HCT116 (cell line): ENCODE measurements at places on chromosomes 1 and 21.

- DNase-seq: no peak
Observed at GRCh38 chr21:45524756-45525152, 17.5 kb downstream of the SLC19A1 start.

- no peak for DNase-seq
Observed at GRCh38 chr21:25362375-25363267, 244.7 kb downstream of the MRPL39 start.

- no peak for DNase-seq
Observed at GRCh38 chr1:29711582-29712283, 475.4 kb downstream of the PTPRU start.

DNA sequence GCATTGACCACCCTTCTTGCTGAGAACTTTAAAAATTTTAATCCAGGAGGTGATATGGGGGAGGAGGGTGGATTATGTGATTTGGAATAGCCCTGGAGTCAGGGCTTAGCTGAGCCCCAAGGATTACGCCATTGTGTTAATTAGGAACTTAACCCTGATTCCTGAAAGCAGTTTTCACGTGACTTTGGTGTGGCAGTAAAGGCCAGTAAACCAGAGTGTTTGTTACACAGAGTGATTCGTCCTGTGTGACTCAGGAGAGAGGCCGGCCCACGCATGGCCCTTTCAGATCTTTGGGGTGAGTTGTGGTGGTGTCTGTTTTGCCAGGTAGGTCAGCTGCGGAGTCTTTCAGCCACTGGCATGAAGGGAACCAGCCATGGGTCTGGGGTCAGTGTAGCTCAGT, 107.6 kb downstream of the NOS1AP start:
- no peak for DNase-seq

DNA sequence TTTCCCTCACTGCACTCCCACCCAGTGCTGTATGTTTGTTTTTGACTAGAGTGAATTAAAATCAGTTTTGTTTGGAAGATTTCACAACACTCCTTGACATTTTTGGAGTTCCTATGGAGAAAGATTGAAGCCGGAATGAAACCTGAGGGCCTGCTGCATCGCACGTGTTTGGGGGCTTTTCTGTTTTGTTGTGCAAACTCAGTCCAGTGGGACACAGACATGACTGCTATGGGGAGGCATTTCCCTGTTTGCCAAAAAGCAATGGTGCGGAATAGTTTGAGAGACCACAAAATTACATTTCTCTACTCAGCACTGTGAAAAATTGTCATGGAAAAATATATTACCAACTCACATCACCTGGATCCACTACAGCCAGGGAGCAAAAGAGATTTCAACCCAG, 43.8 kb upstream of the KCNE2 start:
- DNase-seq: no peak

GRCh38 chr1:177091040-177091439, 73.5 kb downstream of the ASTN1 start:
- DNase-seq: no peak

DNA sequence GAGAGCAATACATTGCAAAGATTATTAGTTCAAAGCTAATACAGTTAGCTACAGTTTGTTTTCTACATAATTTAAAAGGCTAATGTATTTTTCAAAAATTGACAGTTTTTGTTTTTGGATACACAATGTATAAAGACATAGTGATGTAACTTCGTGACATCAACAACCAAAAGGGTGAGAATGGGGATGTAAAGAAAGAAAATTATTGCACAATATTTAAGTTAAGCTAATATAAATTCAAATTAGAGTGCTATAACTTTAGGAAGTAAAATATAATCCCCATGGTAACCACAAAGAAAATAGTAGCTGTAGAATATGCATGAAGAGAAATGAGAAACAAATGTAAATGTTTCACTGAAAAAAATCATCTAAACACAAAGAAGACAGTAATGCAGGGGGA, 334.4 kb upstream of the DEPDC1 start:
- DNase-seq: no peak

DNA sequence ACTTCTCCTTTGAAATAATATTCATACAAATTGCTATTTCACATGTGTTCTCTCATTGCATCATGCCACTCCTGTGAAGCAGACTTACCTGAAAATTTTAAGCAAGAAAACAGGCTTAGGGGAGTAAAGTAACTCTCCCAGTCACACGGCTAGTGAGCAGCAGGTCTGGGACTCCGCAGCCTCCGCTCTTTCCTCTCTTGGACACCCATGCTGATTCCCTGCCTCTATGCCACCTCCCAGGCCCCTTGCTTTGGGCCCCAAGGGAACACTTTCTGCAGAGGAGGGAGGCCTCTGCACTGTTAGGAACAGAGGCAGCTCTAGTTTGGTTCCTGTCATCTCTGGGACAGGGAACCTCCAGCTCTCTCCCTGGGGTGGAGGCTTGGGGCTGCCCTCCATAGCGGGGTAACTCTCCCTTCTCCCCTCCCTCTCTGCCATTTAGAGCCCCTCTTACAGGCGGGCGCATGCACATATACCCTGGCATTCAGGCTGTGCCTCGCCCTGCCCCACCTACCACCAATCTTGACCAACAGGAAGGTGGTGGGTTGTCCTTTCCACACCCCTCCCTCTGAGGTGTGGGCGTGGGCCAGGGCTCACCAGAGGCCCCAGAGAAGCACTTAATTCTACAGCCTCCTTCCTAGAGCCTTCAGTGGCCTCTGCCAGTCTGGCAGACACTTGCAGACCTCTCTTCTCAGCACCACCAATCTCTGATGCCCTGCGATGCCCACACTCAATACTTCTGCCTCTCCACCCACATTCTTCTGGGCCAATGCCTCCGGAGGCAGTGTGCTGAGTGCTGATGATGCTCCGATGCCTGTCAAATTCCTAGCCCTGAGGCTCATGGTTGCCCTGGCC, at the start of gene RXFP4:
Gene RXFP4 (plus strand): TSS at position 646 of the 852 bp plus-strand sequence. CDS start 72 bp downstream, at position 718.
- DNase-seq: no peak

DNA sequence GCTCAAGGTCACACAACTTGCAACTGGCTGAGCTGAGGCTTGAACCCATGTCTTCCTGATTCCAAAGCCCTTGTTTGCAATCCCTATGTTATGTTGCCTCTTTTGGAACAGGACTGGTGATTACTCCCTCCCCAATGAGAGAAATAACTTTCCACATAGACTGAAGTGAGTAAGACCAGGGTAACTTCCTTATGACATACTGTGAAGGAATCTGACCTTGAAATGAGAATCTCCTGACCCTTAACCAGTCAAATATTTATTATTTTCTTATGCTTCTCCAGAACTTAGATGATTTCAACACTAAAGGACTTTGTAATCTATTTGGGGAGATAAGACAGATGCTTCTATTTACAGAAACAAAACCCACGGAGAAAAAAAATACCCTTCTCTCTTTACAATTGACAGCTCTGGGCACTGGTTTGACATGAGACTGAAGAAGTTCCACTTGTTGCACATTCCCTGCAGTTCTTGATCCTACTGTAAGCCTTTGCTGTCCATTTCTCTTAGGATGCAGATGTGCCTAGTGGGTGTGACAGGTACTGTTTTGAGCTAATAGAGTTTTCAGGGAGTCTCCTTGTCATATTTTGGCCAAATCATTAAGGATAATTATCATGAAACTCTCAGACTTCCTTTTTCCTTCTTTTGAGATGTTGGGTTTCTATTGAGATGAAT, 3.9 kb upstream of the RPTN start:
- DNase-seq: peak; percentile 34

- no peak for DNase-seq
Observed at GRCh38 chr1:156664046-156664766, 13.0 kb downstream of the NES start.

- DNase-seq: no peak
Observed at GRCh38 chr1:16387201-16388188, 20.5 kb downstream of the SZRD1 start.

- DNase-seq: no peak
Observed at GRCh38 chr1:233597489-233597901, 16.4 kb upstream of the KCNK1 start.

DNA sequence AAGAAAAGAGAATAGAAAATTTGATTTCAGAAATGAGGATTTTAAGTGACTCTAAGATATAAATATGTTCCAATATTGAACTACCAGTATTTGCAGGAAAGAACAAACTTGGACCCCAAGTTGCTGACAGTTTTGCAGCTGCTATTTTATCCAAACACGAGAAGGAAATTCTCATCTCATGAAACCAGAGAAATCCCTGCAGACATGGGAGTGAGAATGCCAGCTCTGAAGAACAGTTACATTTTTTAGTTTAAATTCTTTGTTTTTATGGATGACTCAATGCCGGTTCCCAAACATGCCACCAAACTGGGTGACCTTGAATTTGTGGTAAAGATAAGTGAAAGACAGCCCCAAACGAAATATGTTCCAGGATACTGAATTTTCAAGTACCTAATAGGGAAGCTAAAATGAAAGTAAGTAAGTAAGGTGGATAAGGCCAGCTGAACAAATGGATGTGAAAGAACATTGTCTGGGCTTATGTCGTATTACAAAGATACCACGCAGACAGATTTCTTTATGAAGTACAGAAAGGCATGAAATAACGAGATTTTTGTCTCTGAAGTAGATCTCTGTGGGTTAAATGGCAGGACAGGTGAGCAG, 19.9 kb downstream of the TLR5 start:
- no peak for DNase-seq

- DNase-seq: no peak
Observed at GRCh38 chr1:228348708-228349467, 57.7 kb downstream of the TRIM11 start.

DNA sequence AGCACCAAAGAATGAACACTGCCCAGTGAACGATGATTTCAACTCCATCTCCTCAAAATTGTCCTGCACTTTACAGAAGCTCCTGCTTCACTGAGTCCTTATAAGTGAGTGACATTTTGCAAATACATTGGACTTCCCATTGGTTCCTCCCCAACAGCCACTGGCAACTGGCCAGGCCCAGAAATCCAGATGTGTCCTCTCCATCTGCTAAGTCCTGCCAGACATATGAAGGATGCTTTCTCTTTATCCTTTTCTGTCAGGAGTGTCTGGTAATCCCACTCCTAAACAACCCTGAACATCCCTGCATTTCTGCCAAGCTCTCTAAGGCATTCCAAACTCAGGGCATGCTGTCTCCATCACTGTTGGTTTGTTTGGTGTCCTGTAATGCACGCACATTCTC, 271.8 kb downstream of the RRAGC start:
- no peak for DNase-seq

DNA sequence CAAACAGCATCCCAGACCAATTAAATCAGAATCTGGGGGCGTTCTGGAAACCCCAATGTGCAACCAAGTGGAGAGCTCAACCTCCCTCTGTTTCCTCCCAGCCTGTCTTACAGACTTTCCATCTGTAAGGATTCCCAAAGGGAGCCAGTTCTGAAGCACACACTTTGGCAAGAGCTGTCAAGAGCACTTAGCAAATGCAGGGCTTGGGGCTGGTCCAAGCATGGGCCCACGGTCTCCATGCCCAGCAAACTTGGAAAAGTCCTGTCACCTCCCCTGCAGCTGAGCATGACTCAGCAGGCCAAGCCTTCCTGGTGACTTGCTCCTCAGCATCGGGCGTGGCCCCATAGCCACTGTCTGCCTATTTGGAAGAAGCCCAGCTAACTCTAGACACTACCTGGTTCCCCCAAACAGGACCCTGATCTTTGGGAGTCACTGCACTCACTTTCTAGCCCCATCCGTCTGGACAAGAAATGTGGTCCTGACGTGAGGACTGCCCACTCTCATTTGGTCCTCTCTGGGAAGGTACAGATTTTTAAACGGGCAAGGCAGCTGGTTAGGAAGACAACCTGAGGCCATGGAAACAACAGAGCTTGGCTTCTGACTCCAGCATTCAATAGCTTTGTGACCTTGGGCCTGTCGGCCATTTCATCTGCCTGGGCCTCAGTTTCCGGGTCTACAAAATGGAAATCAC, 16.9 kb downstream of the SLC2A1 start:
- peak; percentile 80 for DNase-seq

- DNase-seq: no peak
Observed at GRCh38 chr1:68904477-68904876, 407.6 kb upstream of the DEPDC1 start.

DNA sequence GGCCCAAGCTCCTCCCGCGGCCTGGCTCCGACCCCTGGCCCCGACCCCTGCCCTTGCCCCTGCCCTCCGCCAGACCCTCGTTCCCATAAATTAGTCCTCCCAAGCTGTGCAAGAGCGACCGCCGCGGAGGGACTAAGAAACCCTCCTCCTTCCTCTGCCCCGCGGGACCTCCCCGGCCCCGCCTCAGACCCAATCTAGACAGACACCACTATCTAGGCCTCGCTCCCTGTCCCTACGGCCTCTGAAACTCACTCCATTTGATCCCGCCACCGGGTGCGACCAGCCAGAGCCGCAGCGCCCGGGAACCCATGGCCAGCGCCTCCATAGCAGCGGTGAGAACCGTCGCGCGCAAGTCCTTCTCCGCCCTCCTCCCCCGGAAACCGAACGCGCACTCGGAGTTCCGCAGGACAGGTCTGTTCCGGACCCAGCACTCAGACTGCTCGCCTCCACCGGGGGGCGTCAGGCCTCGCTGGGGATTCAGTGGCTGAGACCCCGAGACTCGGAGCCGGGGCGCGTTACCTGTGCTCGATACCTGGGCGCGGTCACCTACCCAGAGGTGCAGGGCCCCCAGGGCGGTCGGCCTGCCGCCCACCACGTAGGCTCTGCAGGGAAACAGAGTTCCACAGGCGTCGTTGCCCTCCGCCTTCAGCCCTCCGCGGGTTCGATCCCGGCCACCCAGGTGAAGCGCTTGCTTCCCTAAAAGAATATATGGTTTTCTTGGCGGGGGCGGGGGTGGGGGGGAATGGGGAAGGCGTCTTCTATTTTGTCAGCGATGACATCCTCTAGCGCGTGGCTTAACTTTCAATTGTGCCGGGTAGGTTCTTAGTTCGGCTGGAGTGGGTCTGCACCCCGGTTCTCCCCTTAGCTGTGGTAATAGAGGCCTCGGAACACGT, at the start of gene MRPL39:
Gene MRPL39 (minus strand): TSS at position 331 of the 893 bp plus-strand sequence. CDS start 6 bp downstream, at position 325.
- DNase-seq: peak; percentile 80

DNA sequence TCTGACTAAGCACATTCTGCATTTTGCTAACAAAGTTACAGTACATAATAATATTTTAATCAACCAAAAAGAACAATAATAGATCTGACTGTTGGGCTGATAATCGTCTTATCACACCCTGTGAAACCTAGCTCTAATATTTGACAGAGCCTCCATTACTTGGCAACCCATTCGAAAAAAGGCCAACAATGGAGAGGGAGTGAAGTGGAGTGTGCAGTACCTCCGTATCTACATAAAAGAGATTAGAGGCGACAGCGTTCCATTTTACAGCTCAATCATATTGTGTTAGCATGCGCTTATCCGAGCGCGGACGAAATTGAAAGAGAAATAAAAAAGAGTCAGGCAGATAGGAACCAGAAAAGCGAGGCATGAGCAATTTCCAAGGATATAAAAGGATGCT, 137.3 kb upstream of the USH2A start:
- DNase-seq: no peak

DNA sequence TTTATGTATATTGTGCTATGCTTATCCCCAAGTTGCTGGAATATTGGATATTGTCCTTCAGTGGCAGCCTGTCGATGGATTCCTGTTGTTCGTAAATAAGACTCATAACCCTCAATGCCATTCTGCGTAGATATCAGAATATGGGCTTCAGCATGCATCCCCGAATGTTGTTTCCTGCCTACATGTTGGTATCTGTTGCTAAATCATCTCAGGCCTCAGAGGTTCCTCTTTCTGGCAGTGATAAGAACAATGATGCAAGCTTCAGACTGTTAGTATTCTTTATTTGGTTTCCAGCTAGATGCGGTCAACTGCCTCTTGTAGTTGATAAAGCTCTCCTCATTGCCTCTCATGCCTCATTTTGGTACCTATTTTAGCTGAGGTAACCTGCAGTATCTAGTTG, 2082.6 kb downstream of the MRPL39 start:
- no peak for DNase-seq
